ENCODE measurements at places on chromosomes 2 and 18.

GRCh38 chr2:12300927-12301326, 415.8 kb upstream of the TRIB2 start:
- no peak for DNase-seq

GRCh38 chr2:21372654-21373053, 248.9 kb downstream of the TDRD15 start:
- DNase-seq = no peak

DNA sequence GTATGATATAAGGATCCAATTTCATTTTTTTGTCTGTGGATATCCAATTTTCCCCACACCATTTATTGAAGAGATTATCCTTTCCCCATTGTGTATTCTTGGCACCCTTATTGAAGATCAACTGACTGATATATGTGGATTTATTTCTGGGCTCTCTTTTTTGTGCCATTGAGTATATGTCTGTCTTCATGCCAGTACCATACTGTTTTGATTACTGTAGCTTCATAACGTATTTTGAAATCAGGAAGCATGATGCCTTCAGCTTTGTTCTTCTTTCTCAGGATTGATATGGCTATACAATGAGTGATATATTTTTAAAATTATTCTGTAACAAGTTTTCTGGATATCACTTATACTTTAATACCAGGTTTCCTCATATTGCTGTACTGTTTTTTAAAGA, 58.1 kb upstream of the DLX2 start:
- no peak for DNase-seq

- DNase-seq = no peak
These were observed 151.0 kb upstream of the BCL2L11 start for GRCh38 chr2:110969696-110970095.

GRCh38 chr18:1062588-1062987, 157.9 kb downstream of the ADCYAP1 start:
- no peak for DNase-seq

DNA sequence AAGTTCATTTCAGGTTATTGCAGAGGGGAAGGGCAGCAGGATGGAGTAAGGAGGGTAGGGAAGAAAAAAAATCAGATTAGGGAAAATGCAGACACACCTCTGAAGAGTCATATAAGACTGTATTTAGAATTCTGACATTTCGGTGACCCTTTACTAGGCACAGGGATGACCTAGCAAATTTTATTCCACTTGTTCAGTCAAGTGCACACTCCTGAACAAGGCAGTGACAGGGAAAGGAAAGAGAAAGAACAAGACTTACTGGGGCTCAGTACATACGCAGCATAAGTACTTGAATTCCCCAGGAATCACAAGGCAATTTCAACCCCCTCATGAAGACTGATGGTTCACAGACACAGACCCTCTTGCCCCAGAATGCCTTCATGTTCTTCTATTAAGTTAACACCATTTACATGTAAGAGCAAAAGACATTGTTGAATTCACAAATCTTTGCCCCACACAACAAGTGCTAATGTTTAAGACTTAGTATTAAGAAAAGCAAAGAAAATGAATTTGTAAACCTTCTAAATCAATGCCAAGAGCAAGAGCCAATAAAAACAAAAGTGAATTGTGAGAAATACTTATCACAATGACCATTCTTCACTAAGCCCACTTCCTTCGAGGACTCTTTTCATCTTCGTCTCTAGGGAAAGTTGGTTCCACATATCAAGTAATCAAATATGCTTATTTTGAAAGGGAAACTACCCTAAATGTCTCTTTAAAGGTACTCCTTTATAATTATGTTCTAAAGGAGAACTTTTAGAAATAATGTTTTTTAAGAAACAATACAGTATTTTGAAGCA, 47.0 kb downstream of the COBLL1 start:
- no peak for DNase-seq

DNA sequence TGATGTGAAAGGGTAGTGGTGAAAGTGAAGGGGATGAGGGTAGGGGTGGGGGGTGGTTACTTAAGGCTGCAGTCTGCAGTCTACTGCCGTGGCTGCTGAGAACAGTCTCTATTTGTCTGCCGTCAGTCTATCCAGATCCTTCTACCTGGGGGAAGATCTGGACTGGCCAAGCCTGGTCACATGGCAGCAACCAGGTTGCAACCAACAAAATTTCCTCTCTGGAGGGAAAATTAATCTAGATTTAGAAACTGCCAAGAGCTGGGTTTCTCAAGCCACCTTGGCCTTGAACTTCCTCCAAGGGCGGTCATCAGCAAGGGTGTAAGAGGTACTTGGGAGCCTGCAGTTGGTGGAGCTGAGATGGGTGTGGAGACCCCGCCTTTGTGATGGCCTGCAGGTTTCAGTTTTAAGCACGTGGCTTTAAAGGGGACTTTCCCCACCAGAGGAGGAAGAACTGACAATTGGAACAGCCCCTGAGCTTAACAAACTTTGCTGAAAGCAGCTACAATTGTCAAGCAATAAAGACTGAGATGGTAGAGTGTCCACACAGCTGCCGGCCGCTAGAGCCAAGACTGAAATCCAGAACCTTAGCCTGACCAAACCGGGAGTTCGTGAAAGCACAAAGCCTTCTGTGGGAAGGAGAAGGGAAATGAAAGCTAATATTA, 31.4 kb upstream of the KCMF1 start:
- DNase-seq = no peak

GRCh38 chr18:51100385-51101120, 70.5 kb downstream of the SMAD4 start:
- no peak for DNase-seq

DNA sequence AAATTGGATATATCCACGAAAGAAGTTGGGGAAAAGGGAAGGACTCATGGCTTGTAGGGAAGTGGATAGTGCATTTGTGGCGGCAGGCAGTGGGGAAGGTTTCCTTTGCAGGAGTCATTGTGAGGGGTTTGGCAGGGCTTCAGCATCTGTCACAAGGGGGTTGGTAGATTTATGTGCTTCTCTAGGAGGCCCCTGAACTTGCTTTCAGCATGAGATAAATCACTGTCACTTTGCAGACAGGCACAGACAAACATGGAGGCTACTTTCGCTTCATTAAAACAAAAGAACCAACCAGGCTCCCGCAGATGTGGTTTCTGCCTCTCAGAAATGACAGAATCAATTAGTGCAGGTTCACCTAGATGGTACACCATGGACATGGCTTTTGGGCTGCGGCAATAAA, 340.7 kb downstream of the TGIF1 start:
- DNase-seq = no peak

DNA sequence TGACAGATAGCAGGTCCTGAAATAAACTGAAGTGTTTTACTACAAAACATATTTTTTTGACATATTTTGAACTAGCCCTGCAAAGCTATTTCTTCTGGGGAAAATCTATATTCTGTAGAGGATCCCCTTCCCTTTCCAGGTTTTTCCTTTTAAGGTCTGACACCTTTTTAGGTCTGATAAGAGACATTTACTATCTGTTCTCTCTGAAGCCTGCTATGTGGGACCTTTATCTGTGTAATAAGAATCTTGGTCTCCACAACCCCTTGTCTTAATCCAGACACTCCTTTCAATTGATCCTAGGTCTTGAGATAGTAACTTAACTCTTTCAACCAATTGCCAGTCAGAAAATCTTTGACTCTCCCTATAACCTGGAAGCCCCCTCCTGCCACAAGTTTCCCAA, 5.5 kb upstream of the PDK1 start:
- no peak for DNase-seq

DNA sequence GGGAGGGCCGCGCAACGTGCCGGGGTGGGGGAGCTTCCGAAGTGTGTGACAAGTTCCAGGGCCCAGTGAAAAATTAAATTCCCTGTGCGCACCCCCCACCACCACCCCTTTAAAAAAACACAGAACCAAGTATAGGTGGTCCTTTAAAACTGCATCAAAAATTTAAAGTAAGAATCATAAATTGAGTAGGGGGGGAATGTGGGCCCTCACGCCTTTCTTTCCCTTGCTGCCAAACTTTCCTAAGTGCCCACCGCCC, 2.5 kb downstream of the BCL11A start:
- DNase-seq = no peak

DNA sequence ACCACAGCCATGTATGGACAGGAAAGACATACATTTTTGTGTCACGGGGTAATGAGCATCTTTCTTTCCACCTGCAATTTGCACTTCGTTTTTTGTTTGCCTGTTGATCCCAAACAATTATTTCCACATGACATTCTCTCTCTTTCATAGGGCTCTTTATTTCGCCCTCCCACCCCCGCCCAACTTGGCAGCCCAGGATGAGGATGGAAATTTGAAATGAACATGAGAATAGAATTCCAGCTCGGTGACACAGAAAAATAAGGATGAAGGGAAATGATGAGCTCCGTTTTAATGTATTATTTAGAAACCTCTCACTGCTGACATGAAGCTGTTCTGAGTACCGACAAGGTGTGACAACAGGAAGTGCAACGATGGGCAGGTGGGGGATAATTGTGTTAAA, 443.3 kb downstream of the SOCS6 start:
- DNase-seq = no peak

GRCh38 chr18:63062246-63062645, 257.3 kb downstream of the BCL2 start:
- DNase-seq = no peak

GRCh38 chr18:37254236-37254754, 311.3 kb downstream of the CELF4 start:
- no peak for DNase-seq

DNA sequence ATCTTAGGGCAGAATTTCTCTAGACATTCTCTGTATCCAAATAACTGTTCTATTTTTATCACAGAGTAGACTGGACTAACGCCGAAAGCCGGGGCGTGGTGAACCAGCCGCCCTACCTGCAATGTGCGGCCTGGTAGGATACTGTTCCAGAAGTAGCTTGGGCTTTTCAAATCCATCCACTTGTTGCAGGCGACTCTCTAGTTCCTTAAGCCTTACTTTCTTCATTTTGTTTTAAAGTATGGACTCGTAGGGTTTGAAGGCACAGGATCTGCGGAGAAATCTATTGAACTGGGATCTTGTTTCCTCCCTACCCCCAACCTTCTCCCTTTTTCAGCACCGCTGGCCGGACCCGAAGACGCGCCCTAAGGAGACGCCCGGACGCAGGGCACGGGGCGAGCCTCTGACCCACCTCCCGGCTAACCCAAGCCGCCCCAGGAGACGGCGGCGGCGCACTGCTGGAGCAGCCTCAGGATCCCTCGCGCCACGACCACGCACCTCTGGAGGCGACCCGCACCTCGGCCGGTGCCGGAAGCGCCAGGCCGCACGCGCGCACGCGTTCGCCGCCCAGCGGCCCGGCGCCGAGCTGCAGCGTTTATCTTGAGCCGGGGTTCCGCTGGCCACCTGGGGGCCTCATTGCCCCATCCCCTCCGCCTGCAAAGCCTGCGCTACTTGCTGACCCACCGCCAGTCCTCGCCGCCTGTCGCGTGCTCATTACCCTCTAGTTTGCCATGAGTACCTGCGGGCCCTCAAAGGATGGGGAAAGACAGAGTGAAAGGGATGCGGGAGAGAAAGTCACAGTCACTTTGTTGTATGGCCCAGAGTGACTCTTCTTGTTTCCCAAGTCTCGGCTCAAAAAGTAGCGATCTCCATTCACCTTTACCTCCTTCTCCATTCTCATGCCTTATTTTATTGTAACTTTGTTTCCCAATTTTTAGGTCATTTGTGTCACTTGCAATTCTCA, at the start of gene METTL5:
Gene METTL5 (minus strand): TSS at position 533 of the 961 bp plus-strand sequence. CDS start 308 bp downstream, at position 225.
- DNase-seq = peak; percentile 84

- DNase-seq = no peak
These were observed 160.5 kb downstream of the GALNT13 start for GRCh38 chr2:154032220-154032619.

DNA sequence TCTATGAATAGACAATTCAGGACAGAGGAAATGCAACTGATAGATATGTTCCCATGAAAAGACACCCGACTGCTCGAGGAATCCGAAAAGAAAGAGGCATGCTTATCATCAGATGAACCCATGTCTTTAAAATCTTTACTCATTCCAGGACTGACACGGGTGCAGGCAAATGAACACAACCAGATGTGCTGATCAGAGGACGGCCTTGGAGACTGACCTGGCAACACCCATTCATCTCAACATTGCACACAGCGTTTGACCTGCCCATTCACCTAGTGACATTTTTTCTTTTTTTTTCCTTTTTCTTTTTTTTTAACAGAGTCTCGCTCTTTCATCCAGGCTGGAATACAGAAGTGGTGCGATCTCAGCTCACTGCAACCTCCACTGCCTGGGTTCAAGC, 377.5 kb downstream of the EIPR1 start:
- DNase-seq = peak; percentile 31

- DNase-seq = no peak
These were observed 322.1 kb downstream of the AGPS start for GRCh38 chr2:177714704-177715103.

DNA sequence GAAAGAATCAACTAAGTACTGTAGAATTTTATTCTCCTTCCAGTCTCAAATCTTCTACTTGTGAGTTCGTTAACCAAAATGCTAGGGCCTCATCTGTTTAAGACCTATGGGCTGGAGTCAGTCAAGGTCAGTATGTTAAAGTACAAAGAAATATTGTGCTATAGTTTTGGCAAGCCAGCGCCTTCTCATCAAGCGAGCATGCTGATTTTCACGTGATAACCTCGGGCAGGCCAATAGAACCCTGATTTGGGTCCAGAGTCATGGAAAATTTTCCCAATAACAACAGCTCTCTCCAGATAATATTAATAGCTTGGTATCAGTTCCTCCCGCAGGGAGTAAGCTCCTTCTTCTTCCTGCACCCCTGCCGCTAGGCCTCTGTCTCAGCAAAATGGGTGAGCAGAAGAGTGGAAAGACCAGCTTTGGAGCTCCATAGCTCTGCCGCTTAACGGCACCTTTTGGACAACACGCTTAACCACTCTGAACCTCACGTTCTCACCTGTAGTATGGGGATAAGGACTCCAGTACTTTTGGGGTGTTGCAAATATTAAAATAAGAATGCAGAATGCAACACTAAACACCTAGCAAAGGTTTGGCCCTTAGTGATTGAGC, 11.7 kb downstream of the CABLES1 start:
- DNase-seq = no peak

DNA sequence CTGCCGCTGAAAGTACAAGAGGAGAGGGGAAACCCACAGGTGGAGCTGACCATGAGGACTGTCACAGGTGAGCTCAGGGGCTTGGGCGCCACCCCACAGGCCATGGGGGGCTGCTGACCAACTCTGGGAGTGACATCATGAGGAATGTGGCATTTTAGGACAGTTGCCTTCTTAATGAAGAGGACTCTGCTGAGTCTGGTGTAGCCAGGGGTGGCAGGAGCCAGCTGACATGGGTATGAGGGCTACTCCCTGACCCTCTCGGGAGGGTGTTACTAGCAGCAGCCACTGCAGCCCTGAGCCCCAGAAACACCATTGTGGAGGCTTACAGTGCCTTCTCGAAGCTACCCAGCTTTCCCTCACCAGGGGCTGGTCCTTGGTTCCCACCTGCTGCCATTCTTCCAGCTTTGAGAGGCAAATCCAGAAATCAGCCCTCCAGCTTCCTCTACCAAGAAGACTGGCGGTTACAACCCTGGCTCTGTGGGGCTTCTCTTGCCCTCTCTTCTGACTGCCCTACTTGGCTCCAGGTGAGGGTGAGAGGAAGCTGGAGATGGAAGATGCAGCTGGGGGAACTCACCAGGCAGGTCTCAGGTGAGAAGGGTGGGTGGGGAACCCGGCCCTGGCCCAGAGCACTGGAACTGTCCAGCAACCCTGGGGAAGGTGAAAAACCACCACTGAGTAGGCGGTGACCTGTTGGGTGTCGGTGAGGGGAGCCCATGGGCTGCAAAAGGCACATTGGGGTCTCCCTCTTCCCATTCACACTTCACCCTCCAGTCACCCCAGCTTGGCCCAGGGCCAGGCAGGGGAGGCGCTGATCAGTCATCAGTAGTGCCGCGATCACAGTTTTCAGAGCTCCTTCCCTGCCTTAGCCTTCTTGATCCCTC, 98.5 kb downstream of the MCFD2 start:
- DNase-seq = no peak

Data from head of caudate nucleus (tissue), 42 donors.